ENCODE measurements at places on chromosomes 3 and 15.

DNA sequence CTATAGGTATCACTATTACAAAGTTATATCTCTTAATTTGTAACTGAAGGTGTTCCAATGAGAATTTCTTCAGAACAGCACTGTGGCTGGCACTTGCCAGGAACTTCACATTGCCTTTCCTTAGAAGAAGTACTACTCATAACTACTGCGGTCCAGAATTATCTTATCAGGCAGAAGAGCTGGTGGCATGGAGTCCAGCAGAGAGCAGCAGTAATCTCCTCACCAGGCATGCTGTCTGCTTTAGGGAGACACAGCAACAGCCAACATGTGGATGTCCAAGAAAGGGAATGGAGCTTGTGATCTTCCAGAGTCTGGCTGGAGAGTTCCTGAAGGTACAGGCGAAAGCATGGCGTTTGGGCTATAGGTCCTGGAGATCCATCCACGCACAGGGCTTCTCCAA, 919.7 kb upstream of the NR2F2 start:
- no peak for DNase-seq

GRCh38 chr3:194773771-194774455, 88.2 kb downstream of the FAM43A start:
- DNase-seq, result no peak

DNA sequence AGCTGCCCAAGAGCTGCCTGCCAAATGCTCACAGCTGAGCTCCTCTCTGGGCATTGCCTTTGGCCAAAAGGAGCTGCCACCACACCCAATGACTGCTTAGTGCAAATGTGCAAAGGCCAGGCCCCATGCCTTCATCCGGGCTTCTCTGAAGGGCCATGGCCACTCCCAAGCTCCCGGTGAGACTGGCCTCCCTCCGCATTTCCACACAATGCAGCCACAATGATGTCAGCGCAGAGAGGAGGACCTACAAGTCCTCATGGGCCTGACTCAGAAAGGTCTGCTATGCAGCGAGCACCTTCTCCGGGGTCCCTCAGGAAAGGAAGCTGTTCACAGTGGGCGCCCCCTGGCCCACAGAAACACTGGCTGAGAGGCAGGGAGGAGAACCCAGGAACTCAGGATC, 12.7 kb downstream of the OXTR start:
- no peak for DNase-seq

- DNase-seq, result no peak
These were observed 5.7 kb upstream of the ARL14 start for GRCh38 chr3:160671231-160671630.

- no peak for DNase-seq
These were observed 94.1 kb upstream of the PROK2 start for GRCh38 chr3:71879089-71879488.

GRCh38 chr15:65259367-65259797, 27.3 kb downstream of the PARP16 start:
- DNase-seq, result no peak

GRCh38 chr3:144458283-144458682, 486.7 kb downstream of the DIPK2A start:
- DNase-seq, result no peak

GRCh38 chr3:12984023-12984823, 89.0 kb downstream of the IQSEC1 start:
- peak; percentile 60 for DNase-seq

GRCh38 chr15:90165659-90166489, 35.3 kb upstream of the SEMA4B start:
- DNase-seq, result peak; percentile 51

DNA sequence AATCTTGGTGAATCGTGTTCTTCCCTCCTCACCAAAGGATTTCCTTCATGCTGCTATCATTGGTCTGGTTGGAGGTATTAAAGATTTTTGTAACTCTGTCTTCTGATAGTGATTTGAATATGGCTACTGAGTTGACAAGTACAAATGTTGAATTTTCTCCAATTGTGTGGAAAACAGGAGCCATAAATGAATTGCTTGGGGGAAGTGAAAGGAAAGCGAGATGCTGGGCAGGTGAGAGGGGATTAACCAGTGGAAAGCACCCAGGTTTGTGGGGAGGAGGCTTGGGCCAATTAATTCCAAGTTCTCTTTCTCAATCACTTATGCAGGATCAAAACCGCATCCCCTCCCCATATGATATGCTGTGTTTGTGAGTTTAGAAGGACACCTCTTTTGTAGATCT, 372.5 kb downstream of the IL20RB start:
- no peak for DNase-seq

DNA sequence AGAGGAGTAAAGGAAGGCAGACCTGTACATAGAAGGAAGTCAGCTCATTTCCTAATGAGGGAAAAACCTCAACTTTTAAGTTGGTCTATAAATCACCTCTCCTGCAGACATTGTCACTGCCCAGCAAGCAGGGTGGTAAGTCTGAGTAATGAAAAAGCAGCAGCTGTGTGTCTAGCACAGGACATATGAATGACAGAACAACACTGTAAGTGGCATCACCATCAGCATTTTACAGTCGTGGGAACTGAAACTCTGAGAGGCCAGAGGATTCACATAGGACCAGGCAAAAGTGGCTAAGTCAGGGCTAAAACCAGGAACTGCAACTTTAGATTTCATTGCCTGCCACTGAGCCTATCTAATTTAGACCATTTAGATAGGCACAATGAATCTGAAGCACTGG, 235.6 kb downstream of the CLSTN2 start:
- DNase-seq, result no peak

DNA sequence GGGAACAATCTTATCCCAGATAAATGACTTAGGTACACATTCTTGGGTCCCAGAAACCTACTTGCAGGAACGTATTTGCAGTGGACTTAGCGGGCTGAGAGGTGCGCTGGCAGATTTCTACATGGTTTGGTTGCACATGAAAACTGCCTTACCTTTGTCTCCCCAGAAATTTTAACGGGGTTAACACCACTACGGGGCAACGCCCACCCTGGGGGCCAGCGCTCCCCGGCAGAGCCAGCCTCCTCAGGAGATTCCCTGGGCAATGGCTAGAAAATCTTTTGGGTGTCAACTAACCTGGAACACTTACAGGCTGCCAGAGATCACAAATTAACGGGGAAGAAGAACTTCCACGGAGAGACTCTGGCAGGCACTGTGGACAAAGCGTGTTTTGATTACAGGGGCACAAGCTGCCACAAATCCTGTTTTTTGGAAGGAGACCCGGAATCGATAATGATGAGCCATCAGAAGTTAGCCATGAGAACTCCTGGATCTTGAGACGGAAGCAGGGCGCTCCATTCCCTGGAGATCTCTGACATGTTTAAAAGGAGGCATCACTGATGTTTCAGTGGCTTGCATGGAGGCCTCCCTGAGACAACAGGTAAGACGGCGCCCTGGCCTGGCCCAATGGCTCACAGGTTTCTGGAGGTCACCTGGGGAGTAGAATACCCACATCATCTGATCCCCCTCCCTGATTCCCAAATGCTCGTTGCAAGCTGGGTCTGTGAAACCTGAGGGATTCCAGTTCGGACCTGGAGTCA, 288.9 kb downstream of the ADAMTS17 start:
- no peak for DNase-seq

DNA sequence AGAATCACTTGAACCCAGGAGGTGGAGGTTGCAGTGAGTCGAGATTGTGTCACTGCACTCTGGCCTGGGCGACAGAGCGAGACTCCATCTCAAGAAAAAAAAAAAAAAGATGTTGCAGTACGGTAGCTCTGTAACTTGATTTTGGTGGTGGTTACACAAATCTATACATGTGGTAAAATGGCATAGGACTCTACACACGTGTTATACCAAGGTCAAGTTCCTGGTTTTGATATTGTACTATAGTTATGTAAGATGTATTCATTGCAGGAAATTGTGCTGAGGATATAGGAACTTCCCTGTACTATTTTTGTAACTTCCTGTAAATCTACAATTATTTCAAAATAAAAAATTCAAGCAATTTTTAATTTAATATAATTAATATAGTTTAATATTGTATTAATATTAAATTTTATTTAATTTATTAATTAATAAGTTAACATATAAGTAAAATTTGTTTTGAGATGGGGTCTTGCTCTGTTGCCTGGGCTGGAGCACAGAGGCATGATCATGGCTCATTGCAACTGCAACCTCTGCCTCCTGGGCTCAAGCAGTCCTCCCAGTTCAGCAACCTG, 9.9 kb downstream of the MYD88 start:
- DNase-seq, result no peak

DNA sequence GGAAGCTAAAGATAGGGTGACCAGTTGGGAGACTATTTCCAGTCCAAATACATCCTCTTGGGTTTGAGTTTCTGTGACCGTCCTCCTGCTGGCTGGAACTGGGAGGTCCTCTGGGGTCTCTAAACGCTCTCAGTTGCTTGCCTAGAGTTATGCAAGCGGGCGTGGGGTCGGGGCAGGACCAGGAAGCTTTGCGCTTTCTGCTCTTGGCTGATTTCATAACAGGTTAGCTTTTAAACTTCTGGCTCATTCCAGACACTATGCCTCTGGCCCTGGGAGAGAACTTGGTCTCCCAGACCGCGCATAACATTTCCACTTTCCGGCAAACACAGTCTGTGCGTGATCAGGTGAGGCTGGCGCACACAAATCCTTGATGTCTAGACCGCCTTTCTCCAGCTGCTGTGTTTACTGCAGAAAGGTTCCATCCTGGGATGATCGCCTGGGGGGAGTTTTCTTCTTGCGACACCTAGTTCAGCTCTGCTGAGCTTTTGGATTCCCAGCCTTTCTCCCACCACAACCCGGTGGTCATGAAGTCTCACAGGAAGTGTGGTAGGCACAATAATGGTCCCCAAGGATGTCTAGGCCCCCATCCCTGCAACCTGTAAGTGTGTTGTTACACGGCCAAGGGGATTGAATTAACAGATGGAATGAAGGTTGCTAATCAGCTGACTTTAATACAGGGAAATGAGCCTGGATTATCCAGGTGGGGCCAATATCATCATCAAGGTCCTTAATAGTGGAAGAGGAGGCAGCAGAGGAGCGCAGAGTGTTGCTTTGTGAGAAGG, 23.6 kb upstream of the CGNL1 start:
- no peak for DNase-seq

DNA sequence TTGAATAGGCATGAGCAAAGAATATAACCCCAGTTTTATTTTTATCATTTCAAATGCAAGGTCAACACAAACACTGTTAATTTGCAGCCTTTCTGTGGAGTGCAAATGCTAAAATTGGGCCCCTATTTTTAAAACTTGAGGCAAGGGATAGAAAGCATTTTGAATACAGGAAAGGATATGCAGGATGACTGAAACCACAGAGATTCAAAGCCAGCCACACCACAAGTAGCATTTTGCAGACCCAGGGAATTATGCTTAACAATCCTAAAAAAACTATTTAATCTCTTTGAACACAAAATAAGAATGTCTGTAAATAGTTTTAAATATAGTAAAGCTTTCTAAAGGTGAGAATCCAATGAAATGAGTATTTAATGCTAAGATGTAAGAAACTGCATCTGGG, 62.9 kb upstream of the TRPC1 start:
- DNase-seq, result no peak

DNA sequence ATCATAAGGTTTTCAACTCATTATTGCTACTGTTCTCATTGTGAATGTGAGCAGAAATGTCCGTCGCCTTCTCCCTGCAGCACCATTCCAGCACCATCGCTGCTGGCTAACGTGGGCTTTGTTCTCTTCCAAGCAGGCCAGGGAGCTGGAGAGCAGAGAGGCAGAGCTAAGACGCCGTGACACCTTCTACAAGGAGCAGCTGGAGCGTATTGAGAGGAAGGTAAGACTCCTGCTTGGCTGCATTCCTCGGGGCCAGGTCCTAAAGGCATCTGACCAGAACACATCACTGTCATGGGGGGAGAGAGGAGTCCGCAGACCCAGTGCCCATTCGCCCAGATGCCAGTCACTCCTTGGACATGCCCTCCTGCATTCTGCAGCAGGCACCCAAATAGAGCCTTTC, 130.4 kb upstream of the PLXNA1 start:
- peak; percentile 6 for DNase-seq

DNA sequence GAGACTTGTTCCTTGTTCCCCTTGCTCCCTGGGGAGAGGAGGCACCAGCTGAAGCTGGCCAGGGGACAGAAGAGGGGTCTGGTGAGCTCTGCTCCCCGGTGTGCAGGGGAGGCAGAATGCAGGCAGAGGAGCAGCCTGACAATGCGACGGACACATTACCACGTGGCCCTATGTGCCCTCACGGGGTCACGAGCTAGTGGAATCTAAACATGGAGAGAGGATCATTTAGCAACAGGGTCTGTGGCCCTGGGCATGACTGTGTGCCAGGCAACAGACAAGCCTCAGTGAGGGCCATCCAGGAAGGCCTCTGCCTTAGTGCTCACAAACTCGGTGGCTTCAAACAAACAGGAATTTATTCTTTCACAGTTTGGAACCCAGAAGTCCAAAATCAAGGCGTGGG, 8.5 kb upstream of the MUC4 start:
- no peak for DNase-seq

- DNase-seq, result no peak
These were observed 132.6 kb upstream of the CTDSPL start for GRCh38 chr3:37729119-37729518.

- DNase-seq, result no peak
These were observed 119.5 kb downstream of the STAG1 start for GRCh38 chr3:136632625-136633081.

DNA sequence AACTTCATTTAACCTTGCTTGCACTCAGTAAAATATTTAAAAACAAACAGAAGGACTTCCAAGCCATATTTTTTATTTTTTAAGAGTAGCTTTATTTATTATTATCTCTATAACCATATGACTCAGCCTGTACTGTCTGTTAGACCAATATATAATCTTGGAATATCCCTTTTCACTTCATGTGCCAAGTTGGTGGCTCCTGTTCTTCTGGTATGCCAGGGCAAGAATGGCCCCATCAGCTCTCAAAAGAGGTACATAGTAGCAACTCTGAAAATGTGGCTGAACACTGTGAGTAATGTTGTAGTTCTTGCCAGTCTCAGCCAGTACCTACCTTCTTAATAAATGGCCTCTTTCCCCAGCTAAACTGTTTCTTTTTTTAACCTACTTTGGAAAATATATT, 257.0 kb upstream of the UBE2E1 start:
- DNase-seq, result no peak

- no peak for DNase-seq
These were observed 117.6 kb downstream of the CHDH start for GRCh38 chr3:53728606-53729005.

DNA sequence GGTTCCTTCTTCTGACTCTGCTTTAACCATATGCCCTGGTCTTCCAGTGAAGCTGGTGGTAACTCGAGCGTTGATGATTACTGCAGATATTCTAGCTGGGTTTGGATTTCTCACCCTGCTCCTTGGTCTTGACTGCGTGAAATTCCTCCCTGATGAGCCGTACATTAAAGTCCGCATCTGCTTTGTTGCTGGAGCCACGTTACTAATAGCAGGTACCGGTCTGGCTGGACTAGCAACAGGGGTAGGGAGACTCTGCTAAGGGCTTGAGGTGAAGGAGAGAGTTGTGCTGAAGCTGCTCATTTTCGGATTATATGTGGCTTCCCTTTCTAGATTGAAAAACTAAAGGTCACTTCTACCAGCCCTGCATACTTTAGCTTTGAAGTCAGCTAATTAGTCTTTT, 16.8 kb downstream of the CLDN16 start:
- no peak for DNase-seq

DNA sequence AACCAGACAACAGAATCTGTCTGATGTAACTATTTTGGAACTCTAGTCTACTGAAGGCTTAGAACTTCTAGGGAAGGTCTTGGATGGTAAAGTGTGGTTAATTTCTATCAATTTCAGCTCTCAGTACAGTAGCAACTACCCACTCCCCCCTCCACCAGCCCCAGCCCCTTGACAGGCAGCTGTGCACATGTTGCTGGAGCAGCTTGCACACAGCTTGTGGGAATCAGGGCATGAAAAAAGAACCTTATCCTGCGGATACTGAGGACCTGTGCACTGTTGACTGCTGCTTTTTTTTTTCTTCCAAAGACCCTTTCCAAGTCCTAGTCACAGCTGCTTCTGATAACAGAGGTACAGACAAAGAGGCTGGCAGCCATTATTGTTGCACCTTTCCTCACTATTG, 81.5 kb upstream of the UBP1 start:
- no peak for DNase-seq

Measured in right kidney (tissue), 9 donors.